NCI-H2171 (cell line): ENCODE measurements at places on chromosomes 1 and 21.

- DNase-seq = no peak
These were observed 18.8 kb downstream of the MAP7D1 start for GRCh38 chr1:36174713-36175112.

GRCh38 chr1:209029737-209030136 lies 553.8 kb upstream of the CAMK1G start:
- no peak for DNase-seq

GRCh38 chr1:11245904-11246719 lies 16.2 kb downstream of the MTOR start:
- DNase-seq = no peak

DNA sequence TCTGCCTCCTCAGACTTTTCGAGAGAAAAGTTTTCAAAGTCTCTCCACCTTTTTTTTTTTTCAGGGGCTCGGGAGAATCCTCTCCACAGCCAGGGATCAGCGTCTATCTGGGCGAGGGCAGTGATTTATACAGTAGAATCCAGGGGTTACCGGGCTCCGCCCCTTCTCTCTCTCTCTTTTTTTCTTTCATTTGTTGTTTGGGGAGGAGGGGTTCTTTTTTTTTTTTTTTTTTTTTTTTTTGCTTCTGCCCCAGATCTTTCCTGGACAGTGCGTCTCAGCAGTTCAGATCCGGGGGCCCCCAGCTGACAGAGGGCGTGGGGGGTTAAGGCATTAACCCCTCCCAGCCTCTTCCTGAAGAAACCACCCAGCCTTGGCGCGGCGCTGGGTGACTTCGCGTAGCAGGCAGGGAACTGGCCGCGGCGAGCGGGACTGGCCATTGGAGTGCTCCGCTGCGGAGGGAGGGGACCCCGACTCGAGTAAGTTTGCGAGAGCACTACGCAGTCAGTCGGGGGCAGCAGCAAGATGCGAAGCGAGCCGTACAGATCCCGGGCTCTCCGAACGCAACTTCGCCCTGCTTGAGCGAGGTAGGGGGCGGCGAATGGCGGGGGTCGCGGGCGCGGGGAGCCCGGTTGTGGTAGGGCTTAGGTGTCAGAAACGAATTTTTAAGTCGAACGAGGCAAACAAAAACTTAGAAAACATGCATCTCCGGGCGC lies at the start of gene S1PR1:
Gene S1PR1, plus strand, starts transcription at position 504 of the 713 bp plus-strand sequence. CDS start 1,966 bp downstream, outside the sequence.
- DNase-seq = no peak

DNA sequence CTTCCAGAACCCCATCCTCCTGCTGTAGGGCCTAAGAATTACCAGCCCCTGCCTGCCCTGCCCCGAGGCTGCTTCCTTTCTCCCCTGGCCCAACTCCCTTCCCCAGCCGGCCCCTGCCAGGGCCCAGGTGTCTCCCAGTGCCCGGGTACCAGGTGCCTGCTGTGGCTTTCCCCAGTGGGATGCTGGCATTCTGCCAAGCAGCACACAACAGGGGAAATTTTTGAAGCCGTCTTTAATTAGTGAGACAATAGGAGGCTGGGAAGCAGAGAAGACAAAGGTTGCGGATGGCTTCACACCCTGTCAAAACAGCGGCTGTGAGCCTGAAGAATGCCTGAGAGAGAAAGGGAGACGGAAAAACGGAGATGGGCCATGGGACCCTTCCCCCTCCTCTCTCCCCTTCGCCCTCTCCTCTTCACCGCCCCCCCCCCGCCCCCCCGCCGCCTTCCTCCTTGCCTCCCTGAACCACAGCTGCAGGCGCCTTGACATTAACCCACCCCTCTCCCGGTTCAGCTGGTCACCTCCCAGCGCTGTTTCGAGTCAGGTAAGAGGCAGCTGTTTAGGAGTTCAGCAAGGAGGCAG lies 33.6 kb downstream of the LRRN2 start:
- DNase-seq = peak; percentile 87

DNA sequence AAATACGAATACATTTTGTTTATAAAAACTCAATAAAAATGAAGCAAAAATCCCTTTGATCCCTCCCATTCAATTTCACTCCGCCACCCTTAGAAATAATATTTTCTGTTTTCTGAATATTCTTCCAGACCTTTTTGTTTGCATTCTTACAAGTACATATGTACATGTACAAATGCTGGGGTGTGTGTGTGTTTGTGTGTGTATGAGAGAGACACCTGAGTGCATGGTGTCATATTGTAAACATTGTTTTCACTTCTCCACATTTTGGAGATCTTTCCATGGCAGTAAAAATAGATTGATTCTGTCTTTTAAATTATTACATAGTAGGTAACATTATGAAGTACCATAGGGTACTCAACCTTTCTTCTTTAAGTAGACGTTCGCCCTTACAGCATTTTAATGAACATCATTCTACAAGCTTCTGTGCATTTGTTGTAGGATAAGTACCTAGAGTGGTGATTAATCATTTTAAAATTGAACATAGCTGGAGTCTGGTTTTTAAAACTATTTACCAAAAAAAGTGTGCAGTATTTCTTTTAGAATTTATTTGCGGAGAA lies 1.3 kb upstream of the MPC2 start:
- no peak for DNase-seq

GRCh38 chr1:54331091-54331772 lies 75.0 kb downstream of the SSBP3 start:
- peak; percentile 58 for DNase-seq

DNA sequence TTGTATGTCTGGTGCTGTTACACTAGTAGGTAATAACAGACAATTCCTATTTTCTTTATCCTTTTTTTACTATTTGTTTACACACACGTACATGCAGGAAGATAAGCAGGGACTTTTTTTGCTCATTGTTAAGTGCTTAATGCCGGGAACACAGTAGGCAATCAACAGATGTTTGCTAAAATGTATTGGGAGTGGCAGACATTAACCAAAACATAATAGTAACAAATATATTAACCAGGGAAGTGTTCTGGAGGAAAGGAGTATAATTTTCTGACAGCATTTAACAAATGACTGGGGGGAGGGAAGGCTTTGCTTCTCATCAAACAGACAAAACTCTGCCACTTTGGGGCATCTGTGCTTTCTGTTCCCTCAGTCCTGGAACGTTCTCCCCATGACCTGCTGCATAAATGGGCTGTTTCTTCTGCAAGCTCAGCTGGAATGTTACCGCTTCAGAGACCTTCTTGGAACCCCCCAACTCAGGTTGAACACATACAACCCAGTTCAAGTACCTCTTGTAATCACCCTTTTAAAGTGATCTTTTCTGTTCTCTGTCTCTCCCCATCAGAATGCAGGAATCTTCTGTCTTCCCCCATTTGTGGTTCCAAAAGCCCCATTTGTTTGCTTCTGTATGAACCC lies 2.1 kb downstream of the CR1L start:
- no peak for DNase-seq

- DNase-seq = no peak
These were observed 6.6 kb downstream of the HYI start for GRCh38 chr1:43446881-43447835.

GRCh38 chr1:231808990-231809389 lies 182.4 kb downstream of the DISC1 start:
- no peak for DNase-seq

- no peak for DNase-seq
These were observed 992 bp downstream of the TENT5C start for GRCh38 chr1:117606649-117607430.

DNA sequence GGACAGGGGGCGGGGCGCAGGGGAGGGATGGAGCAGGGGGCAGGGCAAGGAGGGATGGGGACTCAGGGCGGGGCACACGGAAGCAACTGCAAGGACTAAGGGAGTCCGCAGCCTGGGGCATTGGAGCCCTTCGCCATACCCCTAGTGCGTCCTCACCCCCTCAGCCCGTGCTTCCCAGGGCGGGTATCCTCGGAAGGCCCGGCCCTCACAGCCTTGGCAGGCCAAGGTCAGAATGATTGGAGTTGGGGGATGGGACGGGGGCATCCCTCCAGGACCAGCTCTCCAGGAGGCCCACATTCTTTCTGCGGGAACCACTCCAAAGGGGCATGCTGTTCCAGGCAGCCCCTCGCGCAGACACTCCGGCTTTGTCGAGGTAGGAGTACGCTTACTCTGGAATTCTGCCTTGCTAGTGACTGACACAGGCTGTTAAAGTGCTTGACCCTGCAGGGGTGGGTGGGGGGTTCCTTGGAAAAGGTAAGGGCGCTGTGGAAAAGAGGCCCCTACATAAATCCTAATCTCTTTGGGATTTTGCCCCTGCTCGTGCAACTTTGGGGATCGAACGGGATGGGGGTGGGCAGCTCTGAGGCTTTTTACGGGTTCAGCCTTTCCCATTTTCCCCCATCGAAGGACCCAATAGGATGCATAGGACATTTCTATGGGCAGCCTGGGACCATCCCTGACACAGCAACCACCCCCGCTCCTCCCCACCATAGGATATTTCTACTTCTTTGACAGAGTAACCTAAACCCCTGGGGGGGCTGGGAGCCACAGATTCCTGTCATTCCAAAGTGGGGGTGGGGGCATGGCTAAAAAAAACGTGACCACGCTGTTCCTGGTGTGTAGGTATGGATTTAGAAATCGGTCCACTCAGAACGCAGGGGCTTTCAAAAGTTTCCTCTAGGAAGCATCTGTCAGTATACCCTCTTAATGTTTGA lies 738 bp upstream of the TRIM11 start:
- DNase-seq = no peak

- DNase-seq = no peak
These were observed 35.8 kb upstream of the RIPK4 start for GRCh38 chr21:41802684-41803083.

GRCh38 chr21:45592626-45593134 lies 50.4 kb upstream of the SLC19A1 start:
- no peak for DNase-seq

DNA sequence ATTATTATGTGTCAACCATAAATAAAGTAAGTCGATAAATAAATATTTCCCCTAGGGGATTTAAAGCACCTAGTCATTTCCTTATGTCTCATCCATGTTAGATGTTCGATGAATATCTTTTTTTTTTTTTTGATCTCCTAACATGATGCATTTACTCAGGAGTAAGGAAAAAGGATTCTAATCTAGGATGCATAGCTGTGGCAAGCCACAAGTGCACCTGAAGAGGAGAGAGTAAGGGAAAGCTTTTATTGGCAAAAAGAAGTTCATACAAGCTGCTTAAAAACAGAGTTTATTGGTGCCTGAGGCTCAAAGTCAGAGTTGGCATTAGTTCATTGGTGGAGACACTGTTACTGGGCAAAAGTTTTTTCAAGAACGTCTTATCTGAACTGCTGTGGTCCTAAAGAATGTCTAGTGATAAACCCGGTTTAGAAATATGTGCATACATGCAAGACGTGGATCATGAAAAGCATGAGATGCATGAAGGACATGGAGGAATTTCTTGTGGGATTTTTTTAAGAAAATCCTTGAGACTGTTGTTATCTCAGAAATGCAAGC lies 51.7 kb downstream of the SWT1 start:
- no peak for DNase-seq

DNA sequence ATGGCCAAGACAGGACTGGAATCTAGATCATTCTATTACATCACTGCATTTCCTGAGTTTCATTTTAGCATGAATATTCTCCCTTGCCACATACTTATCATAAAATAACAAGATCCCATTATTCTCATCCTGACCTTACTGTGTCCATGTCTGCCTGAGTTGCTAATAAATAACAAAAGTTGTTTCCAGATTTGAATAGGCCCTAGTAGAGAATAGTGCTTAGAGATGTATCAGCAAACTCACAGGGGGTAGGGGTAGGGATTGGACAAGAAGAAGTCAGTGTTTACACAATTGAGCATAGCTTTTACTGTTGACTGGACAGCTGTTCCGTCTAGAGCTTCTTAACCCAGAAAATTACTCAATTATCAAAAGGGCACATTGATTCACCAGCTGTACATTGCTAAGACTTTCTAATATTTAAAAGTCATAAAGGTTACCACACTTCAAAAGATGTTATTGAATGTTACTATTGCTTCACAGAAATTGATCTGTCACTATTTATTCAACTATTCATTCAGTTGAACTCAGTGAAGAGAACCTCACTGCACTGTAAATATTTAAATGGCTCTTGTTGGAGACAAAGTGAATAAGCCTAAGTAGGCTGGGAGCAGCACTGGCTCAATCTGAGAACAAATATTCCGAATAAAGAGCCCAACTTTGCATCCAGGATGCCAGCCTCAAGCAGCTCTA lies 121.9 kb downstream of the NRIP1 start:
- no peak for DNase-seq

GRCh38 chr1:201563941-201564340 lies 25.0 kb downstream of the NAV1 start:
- no peak for DNase-seq

DNA sequence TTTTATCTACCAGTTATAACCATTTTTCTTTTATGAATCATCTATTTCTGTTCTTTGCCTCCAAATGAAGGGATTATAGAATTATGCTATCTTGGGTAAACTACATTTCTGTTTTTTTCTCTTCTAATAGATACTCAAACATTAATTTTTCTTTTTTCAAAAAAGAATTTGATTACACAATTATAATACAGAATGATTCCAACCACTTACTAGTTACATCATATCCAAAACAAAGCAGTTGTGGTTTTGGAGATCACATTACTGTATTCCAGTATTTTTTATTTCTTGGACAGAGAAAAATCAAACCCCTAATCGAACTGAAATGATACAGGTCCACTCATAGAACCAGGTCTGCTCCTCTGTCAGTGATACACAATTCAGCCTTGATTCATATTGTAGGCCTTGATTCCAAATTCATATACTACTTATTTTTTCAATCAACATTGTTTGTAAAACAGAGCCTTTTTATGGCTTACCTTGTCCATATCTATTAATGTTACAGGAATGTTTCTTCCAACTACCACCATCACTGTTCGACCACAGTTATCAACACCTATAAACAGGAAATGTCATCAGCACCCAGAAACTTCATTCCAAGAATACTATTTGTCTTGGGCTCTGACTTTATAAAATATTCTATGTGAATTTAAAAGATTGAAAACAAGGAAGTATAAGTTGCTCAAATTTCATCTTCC lies 43.2 kb downstream of the GDAP2 start:
- no peak for DNase-seq

GRCh38 chr1:223419561-223419960 lies 26.3 kb downstream of the CCDC185 start:
- no peak for DNase-seq

GRCh38 chr1:9127395-9128165 lies 1.3 kb downstream of the GPR157 start:
- DNase-seq = no peak

- no peak for DNase-seq
These were observed 11.2 kb downstream of the PTPRF start for GRCh38 chr1:43541721-43542401.

GRCh38 chr1:154603317-154603716 lies 4.7 kb downstream of the ADAR start:
- no peak for DNase-seq

DNA sequence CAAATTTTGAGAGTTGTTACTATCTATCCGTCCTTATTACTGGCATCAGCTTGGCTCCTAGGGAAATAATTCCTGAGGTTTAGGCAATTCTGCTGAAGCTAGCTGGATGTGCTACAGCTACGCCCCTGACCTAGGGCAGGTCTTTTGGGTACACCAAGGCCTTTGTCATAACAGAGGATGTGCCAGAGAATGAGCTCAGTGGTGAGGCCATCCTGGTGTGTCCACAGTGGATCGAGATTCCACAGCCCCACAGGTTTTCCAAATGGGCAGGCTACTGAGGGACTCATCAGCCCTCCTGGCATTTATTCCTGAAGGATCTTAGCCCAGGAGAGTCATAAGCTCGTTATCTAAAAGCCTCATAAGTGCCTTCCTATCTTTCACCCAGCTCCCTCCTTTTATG lies 475.2 kb upstream of the USP24 start:
- DNase-seq = no peak

- no peak for DNase-seq
These were observed 46.9 kb downstream of the S100B start for GRCh38 chr21:46557919-46558392.
